ENCODE measurements at places on chromosomes 2 and 18.

- no peak for DNase-seq
Observed at GRCh38 chr2:156323754-156324153, 8.8 kb downstream of the NR4A2 start.

DNA sequence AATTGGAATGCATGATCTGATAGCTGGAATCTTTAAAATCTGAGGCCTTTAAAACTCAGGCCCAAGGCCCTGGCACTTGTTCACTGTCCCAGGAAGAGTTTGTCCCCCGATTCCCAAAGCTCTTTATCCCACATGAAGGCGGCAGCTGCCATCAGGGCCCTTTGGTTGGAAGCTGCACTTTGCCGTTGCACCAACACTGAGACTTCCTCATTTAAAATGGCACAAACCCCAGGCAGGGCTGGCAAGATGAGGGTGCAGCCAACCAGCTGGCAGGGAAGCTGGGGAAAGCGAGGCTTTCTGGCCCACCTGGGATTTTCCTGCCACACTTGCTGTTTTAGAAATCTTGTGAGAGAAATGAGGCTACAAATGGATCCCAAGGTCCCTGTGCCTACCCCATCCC lies 6.3 kb downstream of the FLACC1 start:
- DNase-seq, result no peak

DNA sequence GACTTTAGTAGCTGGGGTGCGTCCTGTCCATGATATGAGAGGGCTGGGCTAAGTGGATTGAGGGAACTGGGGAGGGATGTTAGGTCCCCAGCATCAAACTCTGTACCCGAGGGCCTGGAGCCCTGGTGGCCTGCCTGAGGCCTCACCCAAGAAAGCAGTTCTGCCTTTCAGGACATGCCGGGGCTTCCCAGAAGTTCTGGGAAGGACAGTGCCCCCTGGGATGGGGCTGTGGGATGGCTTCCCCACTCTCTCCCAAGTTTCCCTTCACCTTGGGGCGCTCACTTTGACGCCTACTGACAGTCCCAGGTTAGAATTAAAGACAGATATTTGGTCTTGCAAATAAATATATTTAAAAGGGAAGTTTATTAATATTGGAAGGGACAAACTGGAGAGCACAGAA lies 1.8 kb downstream of the OXER1 start:
- DNase-seq, result no peak

DNA sequence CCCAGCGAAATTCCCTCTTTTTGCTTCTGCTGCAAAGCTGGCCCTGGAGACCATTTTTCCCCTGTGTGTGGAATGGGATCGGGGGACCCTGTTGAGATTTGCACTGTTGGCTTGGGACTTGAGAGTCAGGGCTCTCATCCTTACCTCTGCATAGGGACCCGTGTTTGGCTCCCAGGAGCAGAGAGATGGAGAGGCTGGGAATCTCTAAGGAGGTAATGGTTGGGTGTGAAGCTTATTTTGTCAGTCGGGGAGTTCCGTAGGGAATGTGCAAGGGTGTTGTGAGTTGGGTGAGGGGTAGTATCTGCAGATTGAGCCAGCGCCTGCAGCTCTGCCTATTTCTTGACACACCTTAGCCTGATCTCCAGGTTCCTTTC lies 4.5 kb downstream of the GATA6 start:
- no peak for DNase-seq

Data from esophagus squamous epithelium (tissue), 5 donors.